ENCODE measurements at places on chromosomes 5 and 9. TPM values are rescaled to one million over a fixed set of nuclear protein-coding genes. Genes with fewer than 3 reads are reported as not detected.

- no peak overlapping the region for H3K27ac ChIP-seq
- no peaks in the 10 kb centered on the region for H3K27me3 ChIP-seq
- H3K4me1 ChIP-seq = no peaks in the 10 kb centered on the region
- DNase-seq = no peak
- H3K4me3 ChIP-seq = no peak overlapping the region
Observed at GRCh38 chr9:7289773-7290172, 509.8 kb downstream of the DMAC1 start.

- no peaks in the 10 kb centered on the region for H3K27me3 ChIP-seq
- H3K27ac ChIP-seq = no peak overlapping the region
- H3K4me1 ChIP-seq = no peaks in the 10 kb centered on the region
- no peak for DNase-seq
Observed at GRCh38 chr9:71218774-71219173, 97.4 kb upstream of the TRPM3 start.

GRCh38 chr5:42991404-42992087, 48.6 kb downstream of the ANXA2R start:
- peaks cover 6% of the 10 kb centered on the region for H3K4me1 ChIP-seq
- no peak for DNase-seq

The PLAC8L1 gene
- not detected for total RNA-seq

The DRD1 gene
- 0.10 TPM for total RNA-seq

Measured in ovary (tissue), 10 donors.